ENCODE measurements at places on chromosomes 11 and 22.

DNA sequence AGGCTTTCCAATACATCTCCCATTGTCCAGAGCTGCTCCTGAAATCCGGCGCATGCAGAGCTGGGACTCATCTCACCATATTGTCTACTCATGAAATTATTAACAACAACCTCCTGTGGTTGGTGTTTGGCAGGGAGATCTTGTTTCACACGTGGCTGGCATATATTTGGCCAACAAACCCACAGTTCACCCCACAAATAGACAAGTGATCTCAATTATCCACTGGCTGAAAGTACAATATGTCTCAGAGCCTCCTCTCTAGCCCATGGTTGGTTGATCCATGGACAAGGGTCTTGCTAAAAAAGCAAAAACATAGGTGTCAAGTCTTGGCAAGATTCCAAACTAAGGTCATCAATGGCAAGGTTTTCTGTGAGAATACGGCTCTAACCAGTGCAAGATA lies 386.9 kb downstream of the ETS1 start:
- no peak for DNase-seq

- DNase-seq: no peak
These were observed 53.9 kb upstream of the HEPHL1 start for GRCh38 chr11:93967258-93967657.

DNA sequence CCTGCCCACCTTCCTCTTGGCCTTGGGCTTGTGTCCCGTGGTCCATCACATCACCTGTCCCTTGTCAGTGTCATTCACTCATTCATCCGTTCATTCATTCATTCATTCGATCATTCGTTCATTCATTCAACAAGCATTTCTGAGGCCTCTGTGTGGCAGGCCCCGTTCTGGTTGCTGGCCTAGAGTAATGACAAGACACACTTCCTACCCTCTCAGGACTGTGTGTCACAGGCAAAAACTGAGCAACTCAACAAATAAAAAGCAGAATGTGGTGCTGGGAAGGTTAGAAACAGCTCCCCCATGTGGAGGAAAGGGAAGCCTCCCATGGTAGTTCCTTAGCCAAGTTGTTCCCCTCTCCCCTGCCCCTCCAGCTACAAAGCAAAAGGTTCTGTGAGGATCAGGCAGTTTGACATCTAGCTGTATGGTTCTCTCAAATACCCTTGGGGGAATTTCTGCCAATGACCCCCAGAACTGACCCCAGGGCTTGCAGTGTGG lies 1.6 kb upstream of the OMP start:
- no peak for DNase-seq

GRCh38 chr11:30426781-30427180 lies 103.9 kb downstream of the ARL14EP start:
- no peak for DNase-seq

- no peak for DNase-seq
These were observed 160.2 kb upstream of the BLID start for GRCh38 chr11:122276221-122276620.

DNA sequence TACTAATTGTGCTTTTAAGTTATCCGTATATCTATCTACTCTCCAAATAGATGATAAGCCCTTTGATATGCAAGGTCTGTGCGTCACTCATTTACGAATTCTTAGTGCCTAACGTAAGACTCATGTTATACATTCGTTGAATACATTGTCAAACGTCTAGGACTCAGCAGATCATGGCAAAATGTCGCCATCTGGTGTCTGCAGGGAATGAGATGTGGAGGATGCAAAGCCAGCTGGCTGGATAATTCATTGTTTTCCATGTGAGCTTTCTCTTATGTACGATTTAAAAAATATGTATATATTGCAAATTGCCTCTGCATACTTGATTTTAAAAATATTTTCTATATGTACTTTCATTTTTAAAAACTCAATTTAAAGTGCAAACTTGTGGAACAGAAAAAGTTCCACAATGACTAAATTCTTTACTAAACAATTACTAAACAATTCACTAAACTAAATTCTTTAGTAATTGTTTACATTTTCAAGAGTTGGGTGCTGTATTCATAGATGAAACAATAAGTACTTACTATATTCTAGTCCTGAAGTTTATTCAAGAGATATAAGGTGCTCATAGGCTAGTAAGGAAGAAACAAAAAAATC lies 33.8 kb downstream of the ZNF202 start:
- no peak for DNase-seq

DNA sequence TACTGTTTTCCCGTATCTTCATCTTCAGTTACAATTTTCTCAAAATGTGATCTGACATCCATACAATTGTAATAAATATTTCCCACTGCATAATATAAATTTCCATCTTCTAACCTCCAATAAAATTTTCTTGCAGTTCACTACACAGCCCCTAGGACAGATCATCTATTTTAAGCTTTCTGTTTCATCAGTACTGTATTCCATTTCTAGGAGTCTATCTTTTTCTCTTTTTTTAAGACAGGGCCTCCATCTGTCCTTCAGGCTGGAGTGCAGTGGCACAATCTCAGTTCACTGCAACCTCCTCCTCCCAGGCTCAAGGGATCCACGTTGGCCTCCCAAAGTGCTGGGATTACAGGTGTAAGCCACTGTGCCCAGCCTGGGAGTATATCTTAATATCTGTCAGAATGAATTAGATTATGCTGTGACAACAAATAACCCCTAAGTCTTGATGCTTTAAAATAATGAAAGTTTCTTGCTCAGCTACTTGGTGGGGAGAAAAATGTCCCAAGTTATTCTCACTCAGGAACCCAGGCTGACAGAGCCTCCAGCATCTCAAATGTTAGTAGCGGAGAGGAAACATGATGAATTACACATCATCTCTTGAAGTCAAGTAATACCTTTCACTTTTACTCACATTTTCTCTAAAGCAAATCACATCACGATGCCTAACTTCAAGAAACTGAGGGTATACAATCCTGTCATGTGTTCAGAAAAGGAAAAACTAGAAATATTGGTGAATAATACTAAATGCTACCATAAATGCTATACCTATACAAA lies 92.2 kb downstream of the BUD13 start:
- DNase-seq: no peak

- no peak for DNase-seq
These were observed 21.5 kb downstream of the PICALM start for GRCh38 chr11:86047275-86047991.

- DNase-seq: no peak
These were observed 262.1 kb downstream of the KIRREL3 start for GRCh38 chr11:126738295-126739031.

DNA sequence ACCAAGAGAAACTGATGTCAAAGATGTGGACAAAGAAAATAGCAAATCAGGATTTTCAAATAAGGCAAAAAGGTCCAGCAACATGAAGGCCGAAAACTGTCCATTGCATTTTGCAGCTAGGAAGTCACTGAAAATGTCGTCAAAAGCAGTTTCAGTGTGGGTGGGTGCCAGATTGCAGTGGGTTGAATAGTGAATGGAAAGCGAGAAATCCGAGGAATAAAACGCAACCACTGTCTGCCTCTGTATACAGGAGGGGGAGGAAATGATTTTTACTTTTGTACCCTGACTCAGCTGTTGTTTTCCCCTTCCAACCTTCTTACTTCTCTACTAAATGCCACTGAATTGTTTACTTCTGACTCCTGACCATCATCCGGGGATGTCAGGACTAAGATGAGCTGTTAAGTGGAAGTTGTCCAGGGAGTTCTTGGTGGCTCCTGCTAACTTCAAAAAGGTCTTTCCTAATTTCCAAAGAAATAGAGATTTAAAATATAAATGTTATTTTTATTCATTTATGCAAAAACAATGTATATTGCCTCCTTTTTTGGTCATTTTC lies 64.9 kb upstream of the BIRC3 start:
- DNase-seq: no peak

DNA sequence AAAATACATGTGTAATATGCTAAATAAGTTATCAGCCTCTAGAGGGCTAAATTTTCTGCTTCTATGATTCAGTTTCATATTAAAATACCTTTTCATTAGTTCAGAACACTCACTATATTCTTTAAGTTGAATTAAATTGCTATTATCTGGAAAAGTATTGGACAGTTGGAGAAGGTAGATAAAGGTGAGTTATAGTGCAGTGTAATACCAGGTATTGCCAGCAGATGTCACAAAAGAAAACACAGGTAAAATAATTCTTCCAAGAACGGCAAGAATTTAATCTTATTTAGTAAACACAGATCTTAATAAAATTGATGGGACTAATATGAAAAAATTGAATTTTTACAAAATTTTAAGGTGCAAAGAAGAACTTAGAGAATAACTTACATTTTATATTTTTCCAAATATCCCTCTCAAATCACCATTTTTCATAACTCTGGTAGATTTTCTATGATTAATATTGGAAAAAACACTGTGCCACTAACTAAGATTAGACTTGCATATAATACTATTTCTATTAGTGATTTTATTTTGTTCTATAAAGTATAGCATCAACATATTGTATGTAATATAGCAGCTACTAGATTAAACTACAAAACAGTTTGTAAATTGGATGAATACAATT lies 1.7 kb upstream of the LRRC4C start:
- DNase-seq: no peak

DNA sequence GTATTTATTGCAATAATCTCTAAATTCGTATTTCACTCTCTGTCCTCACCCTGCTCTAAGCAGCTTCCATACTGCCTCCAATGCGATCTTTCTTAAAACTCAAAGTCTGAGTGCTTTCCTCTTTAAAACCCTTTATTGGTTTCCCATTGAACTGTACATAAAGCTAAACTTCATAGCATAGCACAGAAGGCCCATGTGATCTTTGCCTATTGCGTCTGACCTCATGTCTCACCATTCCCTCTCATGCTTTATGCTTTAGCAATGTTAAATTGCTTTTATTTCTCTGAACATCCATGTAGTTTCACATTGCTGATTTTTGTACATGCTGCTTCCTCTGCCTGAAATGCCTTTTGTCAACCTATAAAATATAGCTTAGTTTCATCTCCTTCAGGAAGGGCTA lies 28.4 kb downstream of the ZDHHC13 start:
- no peak for DNase-seq

DNA sequence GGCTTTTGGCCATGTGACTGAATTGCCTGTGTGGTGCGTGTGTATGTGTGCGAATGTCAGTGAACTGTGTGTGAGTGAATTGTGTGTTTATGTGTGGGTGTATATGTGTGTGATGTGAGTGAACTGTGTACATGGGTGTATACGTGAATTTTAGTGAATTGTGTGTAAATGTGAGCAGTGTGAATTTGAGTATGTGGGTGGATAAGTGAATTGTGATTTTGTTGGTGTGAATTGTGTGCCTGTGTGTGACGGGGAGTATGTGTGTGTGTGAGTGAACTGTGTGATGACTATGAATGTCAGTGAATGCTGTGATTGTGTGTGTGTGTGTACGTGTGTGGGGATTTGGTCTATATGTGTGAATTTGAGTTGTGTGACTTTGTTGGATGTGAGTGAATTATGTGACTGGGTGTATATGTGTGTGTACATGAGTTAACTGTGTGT lies 3.5 kb downstream of the DDTL start:
- no peak for DNase-seq

DNA sequence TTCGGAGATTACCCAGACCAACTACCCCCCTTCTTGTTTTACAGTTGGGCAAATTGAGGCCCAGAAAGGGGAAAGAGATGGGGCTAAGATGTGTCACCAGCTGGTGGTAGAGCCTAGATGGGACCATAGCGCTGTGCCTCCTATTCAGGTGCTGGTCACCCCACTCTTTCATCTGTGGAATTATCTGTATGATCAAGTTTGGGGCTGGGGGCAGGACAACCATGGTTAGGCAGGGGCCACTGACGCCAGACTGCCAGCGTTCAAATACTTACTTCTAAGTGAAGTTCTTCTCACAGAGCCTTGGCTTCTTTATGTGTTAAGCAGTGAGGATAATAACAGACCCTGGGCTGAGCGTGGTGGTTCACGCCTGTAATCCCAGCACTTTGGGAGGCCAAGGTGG lies 55.9 kb downstream of the IGLL1 start:
- DNase-seq: no peak

DNA sequence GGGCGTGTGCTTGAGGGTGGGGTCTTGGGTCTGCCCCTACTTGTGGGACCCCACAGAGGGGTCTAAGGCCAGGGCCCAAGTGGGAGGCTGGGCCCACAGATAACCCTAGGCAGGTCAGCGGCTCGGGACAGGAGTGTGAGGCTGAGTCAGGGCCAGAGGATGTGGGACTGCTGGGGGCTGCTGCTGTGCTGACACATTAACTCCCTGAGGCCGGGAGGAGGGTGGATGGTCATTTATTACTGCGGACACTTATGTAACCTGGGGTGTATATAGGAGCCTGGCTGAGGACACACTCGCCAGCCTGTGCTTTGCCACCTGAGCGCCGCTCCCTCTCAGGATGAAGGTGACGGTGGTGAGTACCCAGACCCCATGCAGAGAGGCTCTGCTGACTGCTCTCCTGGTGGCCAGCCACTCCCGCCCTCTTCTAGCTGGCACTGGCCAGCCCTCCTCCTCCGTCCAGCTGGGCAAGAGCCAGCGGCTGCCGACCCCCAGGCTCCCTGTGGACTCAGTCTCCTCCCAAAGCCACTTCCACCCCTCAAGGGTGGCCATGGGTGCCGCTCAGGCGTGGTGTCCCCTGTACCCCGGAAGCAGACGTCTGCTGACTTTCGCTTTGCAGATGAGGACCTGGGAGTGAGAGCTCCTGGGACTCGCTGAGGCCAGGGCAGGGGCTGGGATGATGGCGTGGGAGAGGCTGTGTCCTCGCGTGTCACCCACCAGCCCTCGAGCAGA lies at the start of gene MIOX:
Gene MIOX, plus strand, starts transcription at position 299 of the 729 bp plus-strand sequence. Its CDS starts 39 bp downstream, at position 338.
- DNase-seq: no peak

- DNase-seq: no peak
These were observed 38.5 kb downstream of the GRIK4 start for GRCh38 chr11:120550007-120550406.

- DNase-seq: no peak
These were observed 482.0 kb downstream of the KCNA4 start for GRCh38 chr11:29534836-29535235.

GRCh38 chr11:60764879-60765278 lies 8.2 kb downstream of the MS4A15 start:
- no peak for DNase-seq

DNA sequence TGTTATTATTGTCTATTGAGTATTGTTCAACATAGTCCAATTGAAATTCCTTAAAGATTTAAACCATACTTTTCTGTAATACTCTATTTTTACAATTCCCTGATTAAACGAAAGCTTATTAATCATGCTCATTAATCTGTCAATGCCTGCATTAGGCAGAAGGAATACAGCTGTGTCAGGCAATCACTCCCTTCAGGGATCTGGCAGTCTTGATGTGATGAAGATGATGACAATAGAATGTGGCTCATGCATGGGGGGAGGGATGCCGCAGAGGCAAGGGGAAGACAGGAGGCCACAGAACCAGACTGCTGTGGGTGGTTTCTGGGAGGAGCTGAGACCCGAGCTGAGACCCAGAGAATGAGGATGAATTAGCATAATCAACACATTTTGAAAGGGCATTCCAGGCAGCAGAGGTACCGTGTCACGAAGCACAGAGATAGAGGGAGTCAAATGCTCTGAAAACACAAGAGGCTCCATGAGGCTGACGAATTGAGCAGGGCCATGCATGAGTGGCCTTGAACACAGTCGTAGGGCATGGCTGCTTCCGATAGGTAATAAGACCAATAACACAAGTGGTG lies 1075.5 kb downstream of the OPCML start:
- DNase-seq: no peak

- no peak for DNase-seq
These were observed 103.9 kb upstream of the ANO3 start for GRCh38 chr11:26227883-26228502.

GRCh38 chr11:120522736-120523135 lies 11.2 kb downstream of the GRIK4 start:
- no peak for DNase-seq

Measured in substantia nigra (tissue), 51 donors.